ENCODE measurements at places on chromosomes 6 and 20.

DNA sequence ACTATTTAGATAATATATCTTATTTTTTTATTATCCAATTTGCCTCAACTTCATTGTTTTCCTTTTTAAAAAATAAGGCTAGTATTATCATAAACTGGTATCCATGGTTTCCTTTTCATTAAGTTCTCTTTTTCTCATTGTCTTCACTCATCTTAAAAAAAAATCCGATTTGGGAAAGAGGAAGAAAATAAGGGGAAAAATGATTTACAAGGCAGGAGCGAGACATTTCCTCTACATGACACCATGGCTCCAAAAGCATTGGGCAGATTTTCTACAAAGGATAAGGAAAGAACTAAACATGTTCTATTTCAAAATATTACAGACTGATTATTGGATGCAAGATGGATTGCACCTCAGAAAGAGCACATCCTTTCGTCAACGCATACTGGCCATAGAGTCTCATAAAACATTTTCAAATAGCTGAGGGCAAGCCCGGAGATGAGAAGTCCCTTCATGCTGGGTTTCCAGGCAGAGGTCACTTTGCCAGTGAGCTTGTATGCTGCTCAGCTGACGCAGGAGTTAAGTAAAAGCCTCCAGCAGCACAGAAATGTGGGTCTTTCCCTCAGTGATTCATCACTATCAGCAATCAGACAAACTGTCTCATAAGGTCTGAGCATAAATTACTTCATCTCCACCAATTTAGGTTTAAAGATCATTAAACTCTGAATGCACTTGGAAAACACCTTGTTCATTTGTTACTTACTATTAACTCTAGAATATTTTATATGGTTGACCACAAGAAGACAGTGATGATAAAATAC lies 129.0 kb upstream of the TNFAIP3 start:
- no peak for DNase-seq

DNA sequence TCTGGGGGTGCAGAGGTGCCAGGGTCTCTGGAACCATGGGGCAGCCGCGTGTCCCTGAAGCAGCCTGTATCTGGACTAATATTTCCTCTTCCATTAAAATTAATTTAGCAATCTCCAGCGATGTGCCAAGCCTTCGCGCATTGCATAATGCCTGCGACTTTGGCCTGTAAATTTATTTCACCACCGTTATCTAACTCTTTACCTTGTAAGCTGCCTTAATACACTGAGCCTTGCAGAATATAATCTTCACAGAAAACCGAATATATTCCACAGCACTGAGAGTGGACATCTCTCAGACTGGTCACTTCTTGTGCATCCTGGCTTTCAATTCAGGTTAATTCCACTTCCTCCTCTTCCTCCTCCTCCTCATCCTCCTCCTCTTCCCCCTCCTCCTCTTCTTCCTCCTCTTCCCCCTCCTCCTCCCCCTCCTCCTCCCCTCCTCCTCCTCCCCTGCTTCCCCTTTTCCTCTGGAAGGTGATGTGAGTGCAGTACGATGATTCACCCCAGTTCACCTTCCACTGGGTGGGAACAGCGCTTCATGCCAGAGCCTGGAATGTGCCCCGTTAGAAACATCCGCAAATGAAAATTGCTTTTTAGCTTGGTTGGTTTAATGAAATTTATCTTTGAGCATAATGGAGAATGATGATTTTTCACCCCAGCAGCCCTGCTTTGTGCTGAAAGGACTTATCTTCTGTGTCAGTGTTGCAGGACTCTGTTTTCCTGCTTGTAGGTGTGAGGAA lies 101.4 kb downstream of the CDH4 start:
- no peak for DNase-seq

DNA sequence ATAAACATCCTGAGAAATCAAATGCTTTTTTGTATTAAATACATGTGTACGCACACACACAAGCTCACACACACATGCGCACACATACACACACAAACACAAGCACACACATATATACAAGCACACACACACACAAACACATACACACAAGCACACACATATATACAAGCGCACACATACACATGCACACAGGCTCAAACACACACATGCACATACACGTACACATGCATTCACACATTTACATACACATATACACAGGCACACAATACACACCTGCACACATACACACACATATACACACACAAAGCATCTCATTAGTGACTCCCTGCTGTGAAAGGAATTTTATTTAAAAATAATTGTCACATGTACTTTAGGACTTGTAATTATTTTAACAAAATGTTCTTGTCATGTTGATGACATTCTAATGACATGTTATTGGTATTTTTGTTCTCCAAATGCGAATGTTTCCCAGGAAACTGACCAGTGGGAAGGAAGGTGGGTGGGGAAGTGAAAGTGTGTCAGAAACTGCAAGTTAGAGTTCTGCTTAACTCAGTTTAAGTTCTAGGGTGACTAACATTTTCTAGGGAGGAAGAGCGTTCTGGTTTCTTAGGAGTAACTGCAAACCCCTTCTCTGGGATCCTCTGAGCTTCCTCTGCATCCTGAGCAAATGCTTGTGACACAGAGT lies 113.9 kb upstream of the ZNF217 start:
- DNase-seq, result no peak

DNA sequence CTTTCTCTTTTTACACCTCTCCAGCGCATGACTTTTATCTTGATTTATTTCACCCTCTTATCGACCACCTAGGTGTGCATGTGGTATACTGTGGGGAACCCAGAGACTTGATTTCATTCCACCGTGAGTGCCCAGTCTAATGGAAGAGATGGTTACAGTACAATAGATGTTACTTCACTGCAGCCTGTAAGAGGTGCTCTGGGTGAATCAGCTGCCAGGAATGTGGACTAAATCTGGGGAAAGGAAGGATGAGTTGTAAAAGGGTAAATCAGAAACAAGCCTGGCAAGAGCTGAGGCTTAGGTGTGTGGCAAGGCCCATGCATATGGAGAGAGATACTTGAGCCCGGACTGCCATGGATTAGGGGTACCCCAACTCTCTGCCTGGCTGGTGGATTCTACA lies 7.4 kb downstream of the STK35 start:
- no peak for DNase-seq

DNA sequence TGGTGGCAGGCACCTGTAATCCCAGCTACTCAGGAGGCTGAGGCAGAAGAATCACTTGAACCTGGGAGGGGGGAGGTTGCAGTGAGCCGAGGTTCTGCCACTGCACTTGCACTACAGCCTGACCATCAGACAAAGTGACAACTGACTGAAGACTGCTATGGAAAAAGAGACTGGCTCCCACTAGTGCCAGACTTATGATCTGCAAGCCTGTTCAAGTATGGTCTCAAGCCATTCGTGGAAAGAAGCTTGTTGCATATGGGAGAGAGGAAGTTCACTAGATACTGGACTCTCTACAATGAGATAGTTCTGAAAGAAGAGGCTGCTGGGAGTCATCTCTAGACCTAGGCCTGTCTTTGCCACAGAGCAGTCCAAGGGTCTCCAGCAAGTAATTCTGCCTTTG lies 26.7 kb downstream of the MDN1 start:
- no peak for DNase-seq

- no peak for DNase-seq
Observed at GRCh38 chr20:19407736-19408135, 195.3 kb downstream of the SLC24A3 start.

- DNase-seq, result no peak
Observed at GRCh38 chr20:46894971-46895905, 595 bp downstream of the EYA2 start.

DNA sequence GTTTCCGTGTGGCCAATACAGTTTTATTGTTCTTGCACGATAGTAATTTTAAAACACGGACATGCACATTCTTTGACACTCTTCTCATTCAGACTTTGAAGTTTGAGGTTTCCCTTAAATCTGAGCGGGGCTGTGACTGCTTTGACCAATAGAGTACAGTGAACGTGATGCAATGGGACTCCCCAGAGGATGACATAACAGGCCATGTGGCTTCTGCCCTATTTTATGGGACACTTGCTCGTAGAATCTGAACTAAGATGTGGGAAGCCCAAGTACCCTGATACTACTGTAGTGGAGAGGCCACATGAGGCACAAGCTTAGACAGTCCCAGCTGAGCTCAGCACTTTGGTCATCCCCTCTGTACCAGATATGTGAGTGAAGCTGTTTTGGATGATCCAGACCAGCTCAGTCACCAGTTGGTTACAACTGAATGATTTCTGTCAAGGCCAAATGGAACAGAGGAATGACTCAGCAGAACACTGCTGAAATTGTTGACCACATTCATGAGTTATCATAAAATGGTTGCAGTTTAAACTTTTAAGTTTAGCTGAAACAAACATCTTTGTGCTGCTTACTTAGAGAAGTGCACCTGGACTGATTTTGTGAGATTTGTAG lies 279.4 kb downstream of the RFPL4B start:
- no peak for DNase-seq

GRCh38 chr20:9109566-9109965 lies 40.7 kb downstream of the PLCB4 start:
- DNase-seq, result no peak

GRCh38 chr20:52242237-52243230 lies 51.0 kb upstream of the ZFP64 start:
- DNase-seq, result no peak

Measured in fibroblast of the conjunctiva (primary cell).